ENCODE measurements at places on chromosomes 7 and 10. TPM values are rescaled to one million over a fixed set of nuclear protein-coding genes. Genes with fewer than 3 reads are reported as not detected.

DNA sequence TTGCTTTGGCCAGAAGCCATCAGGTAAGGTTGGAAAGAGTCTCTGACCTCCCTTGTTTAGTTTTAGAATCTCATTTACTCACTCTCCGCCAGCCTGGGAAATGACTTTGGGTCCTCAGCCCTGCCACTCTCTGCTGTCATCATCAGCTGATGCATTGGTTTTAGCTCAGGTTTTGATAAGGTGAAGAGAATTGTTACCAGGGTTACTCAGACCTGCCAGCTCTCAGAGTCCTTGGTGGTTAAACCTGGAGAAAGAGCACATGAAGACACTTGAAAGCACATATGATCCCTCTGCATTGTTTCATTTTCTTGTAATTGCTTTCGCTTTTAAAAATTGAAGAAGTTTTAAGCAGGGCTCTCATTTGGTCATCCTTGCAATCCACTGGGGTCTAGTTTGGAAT is 4.0 kb upstream of the CROT start:
- no peak for DNase-seq

- peak; percentile 31 for DNase-seq
Measured at GRCh38 chr10:43946445-43946844, 297.8 kb upstream of the ZNF32 start.

DNA sequence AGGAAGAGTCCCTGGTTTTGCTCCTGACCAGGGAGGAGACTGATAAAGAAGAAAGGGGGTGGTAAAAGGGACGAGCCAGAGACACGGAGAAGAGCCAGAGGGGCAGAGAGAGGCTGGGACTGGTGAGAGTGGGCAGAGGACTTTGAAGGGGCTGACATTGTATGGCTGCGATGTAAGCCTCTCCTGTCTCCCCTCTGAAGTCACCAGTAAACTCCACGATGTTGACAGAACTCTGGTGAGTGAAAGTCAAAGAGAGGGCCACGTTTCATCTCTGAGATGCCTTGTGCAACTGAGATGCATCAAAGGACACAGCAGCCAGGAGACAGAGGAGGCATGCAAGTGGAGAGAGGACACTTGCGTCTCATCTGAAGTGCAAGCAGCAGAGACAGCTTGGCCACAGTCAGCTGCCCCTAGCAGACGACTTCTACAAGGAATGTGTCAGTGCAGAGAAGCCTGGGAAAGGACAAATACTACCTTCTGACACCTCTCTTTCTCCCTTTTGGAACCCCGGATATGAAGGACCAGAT is 54.3 kb downstream of the SMKR1 start:
- DNase-seq, result no peak

DNA sequence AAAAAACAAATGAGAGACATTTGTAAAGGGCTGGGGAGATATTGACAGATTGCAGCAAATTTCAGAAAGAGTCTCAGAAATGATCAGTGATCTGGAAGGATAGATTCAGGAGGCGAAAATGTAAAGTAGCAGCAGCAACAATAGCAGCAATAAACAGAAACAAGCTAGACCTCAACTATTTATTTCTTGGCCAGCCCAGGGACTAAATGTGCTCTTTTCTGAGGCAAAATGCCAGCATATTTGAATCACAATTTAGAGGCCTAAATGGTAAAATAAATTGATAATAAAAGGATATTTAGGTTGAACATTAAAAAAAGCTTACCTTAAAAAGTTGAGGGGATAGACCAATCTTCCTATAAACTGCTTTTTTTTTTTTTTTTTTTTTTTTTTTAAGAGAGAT is 134.6 kb upstream of the ITGB1 start:
- no peak for DNase-seq

GRCh38 chr10:73590881-73591799 is at the start of gene USP54:
TSS of gene USP54 (minus strand) at chr10:73591342. CDS start at chr10:73575658, 15,684 bp downstream.
- DNase-seq, result no peak

DNA sequence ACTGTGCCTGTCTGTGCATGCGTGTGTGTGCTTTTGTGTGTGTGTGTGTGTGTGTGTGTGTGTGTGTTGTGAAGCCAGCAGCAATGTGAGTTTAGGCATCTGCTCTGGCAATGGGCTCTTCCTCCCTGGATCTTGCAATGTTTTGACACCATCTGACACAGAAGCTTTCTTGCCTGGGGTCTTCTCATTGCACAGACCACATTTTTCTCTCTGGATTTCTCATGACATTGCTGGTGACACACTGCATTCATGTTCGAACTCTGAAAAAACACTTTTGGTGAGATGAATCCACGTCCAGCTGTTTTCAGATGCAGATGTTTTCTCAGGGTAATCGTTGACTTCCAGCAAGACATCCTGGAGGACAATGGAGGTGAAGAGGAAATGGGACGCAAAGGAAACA is 63.0 kb upstream of the FZD8 start:
- DNase-seq, result no peak

GRCh38 chr7:143362131-143363015 is at the start of gene FAM131B:
TSS of gene FAM131B (minus strand) at chr7:143362713. CDS start at chr7:143362603, 110 bp downstream.
- DNase-seq, result no peak

GRCh38 chr7:133512560-133512959 is 259.7 kb downstream of the EXOC4 start:
- no peak for DNase-seq

- DNase-seq, result no peak
Measured at GRCh38 chr10:95315509-95315908, 24.7 kb upstream of the PDLIM1 start.

DNA sequence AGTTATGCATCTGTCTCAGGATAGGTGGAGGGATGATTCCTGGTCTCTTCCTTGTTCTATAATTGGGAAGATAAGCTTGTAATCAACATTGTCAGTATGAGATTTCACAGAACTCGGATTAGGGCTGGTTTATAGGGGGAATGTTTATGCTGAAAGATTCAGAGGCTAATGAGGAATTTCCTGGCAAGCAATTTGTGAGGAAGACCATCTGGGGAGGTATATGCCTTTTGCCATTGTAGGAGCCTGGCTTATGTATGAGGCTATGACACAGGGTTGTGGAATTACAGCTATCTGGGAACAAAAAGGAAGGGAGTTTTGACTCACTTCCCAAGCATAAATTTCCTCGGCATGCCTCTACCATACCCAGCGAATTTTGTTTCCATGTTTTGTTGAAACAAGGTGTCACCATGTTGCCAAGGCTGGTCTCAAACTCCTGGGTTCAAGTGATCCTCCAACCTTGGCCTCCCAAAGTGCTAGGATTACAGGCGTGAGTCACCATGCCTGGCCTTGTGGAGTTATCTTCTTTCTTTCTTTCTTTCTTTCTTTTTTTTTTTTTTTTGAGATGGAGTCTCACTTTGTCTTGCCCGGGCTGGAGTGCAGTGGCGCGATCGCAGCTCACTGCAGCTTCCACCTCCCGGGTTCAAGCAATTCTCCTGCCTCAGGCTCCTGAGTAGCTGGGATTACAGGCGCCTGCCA is 1.6 kb upstream of the COPS6 start:
- DNase-seq, result no peak

DNA sequence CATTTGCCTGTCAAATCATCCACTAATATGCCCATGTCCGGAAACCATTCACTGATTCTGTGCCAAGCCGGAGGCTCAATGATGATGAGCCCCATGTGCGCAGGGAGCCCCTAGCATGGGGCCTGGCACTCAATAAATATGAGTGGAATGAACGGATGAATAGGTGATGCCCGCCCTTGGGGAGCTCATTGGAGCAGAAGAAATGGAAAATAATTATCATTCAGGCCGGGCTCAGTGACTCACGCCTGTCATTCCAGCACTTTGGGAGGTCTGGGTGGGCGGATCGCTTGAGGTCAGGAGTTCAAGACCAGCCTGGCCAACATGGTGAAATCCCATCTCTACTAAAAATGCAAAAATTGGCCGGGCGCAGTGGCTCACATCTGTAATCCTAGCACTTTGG is 11.0 kb downstream of the RHBDD2 start:
- DNase-seq, result no peak

GRCh38 chr7:29035044-29035740 is 77.1 kb upstream of the TRIL start:
- DNase-seq, result no peak

DNA sequence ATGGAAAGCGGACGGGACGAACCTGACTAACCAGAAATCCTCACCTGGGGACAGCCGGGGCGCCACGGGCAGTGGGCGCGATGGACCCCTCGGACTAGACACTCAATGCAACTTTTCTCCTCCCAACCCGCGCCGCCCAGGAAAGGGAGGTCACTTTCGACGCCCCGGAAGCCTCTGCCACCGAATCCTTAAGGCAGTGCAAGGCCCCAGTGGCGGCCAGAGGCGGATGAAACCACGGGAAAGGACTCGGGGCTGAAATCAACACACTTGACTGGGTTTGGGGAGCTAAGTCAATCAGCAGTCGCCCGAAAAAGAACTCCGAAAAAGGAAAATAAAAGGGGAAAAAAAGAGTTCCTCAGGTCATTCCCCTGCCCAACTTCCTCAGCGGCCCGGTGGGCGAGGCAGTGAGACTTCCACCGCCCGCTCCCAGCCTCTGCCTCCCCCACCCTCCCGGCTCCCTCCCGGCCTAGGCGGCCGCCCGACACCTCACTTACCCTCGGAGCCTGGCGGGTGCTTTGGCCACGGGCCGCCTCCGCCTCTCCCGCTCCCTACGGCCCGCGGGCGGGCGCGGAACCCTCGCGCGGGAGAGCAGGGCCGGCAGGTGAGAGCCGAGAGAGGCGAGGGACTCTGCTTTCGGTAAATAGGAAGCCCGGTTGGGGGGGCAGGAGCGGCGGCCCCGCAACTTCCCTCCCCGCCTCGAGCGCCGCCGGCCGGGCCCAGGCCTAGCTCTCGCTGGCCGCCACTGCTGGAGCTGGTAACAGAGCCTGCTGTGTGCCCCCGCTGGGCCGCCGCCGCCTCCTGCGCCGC is 518 bp downstream of the WAPL start:
- peak; percentile 57 for DNase-seq

DNA sequence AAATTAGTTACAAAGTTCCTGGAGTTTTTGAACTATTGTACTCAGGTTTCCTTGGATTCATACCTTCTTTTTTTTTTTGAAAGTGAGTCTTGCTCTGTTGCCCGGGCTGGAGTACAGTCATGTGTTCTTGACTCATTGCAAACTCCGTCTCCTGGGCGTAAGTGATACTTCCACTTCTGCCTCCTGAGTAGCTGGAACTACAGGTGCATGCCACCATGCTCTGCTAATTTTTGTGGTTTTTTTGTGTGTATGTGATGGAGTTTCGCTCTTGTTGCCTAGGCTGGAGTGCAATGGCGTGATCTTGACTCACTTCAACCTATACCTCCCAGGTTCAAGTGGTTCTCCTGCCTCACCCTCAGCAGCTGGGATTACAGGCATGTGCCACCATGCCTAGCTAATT is 22.3 kb downstream of the MCM10 start:
- DNase-seq, result no peak

DNA sequence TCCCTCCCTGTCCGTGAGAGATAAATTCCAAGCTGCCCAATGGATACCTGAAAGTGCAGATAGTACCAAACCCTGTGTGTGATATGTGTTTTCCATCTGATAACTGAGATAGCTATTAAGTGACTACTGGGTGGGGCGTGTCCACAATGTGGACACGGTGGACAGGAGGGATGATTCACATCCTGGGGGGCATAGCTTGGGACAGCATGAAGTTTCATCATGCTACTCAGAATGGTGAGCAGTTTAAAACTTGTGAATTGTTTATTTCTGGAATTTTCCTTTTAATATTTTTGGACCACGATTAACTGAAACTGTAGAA is 158.6 kb downstream of the CREB5 start:
- no peak for DNase-seq

- DNase-seq, result no peak
Measured at GRCh38 chr10:31278279-31278941, 40.6 kb upstream of the ZEB1 start.

- DNase-seq, result no peak
Measured at GRCh38 chr7:146874722-146875121, 758.1 kb downstream of the CNTNAP2 start.

GRCh38 chr10:114310346-114310745 is 71.3 kb downstream of the VWA2 start:
- DNase-seq, result no peak

DNA sequence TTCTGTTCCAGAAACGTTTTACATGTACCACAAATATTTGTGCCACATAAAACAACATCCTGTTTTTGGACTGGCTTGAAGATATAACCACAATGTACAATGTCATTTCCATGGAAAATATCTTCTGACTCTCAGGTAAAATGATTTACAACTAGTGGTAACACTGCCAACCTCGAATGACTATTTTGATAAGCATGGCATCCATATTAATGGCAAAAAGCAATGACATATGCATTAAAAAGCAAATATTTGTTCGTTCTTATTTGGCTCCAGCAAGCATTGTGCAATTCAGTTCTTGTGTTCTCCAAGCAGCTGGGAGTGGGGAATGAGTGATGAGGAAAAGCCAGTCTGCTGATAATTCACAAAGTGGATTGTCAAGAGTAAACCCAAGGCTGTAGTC is 289.0 kb downstream of the PLXDC2 start:
- no peak for DNase-seq

DNA sequence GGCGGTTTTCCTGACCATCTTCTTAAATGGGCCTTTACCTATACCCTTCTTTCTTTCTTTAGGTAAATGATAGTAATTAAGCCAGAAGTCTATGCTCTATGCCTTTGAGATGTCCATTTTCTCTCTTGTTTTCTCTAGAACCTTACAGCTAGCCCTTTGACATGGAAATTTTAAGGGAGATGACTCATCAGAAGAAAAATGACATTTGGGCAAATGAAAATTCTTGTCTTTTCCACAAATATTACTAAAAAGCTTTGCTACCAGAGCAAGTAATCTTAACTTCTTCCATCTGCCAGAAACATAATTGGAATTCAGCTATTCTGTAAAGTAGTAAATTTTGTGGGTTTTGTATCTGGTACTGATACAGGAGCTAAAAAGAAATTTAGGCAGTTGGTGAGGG is 59.5 kb downstream of the CCDC3 start:
- DNase-seq, result no peak

DNA sequence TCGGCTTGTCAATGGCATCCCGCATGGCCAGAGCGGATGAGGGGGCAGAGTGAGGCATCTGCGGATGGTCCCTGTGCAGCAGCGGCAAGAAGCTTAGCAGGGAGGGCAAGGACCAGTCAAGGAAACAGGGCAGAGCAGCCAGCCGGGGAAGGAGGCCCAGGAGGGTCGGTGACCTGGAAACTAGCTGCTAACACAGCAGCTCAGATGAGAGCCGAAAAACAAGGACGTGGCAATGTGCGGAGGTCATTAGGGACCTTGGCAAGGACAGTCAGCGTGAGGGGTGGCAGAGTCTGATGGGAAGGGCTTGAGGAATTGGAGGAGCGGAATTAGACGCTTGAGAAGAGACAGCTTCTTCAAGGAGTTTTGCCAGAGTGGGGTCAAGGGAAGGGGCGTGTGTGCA is 20.1 kb upstream of the SH2B2 start:
- no peak for DNase-seq

- DNase-seq, result no peak
Measured at GRCh38 chr10:86104611-86105145, 261.9 kb downstream of the GRID1 start.

Gene SLC29A3
- 22.4 TPM for total RNA-seq

Gene CYP2C9
- total RNA-seq, result 0.31 TPM

Gene CDHR3
- total RNA-seq, result 6.0 TPM

Gene LRRC17
- 5.2 TPM for total RNA-seq

Gene SUN3
- total RNA-seq, result not detected

Gene PRKAR2B
- total RNA-seq, result 22.8 TPM

Gene CFAP58
- total RNA-seq, result 0.55 TPM

Gene KLF14
- 0.36 TPM for total RNA-seq

Gene PBLD
- total RNA-seq, result 13.9 TPM

Gene CALCR
- total RNA-seq, result 0.16 TPM

Gene SCIN
- total RNA-seq, result 20.2 TPM

Gene HOXA5
- 10.4 TPM for total RNA-seq

Gene DYDC1
- not detected for total RNA-seq

Gene PKD1L1
- 5.9 TPM for total RNA-seq

Measured in ureter (tissue), 1 donor.